ENCODE measurements at places on chromosomes 1 and 21.

DNA sequence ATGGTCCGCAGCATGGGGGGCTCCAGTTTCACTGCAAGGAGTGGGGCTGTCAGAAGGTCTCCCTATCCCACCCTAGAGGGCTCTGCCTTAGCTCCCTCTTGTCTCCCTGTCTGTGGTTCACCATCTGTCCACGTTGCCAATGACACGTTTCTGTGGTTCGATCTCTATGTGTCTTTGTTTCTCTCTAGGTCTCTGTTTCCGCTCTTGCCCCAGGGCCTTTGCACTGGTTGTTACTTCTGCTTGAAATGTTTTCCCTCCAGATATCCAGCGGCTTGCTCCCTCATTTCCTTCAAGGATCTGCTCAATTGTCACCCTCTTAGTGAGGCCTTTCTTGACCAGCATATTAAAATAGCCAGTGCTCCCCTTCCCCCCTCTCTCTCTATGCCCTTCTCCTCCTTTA lies 8.5 kb upstream of the MRPS15 start:
- DNase-seq, result no peak

DNA sequence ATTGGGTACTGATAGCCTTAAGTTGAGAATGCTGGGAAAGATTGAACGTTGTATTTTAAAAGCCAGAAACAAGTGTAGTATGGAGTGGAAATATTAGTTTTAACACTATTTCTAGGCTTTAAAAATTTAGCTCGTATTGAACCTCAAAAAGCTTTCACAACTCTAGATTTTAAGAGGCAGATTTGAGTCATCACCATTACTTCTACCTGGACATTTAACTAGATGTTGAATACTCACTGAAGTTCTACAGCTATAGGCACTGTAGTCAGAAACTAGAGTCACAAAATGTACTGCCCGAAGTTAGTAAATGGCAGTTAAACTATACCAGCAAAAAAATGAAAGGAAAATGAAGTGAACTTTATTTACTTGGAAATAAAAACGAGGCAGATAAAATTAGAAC lies 96.5 kb downstream of the NEK7 start:
- no peak for DNase-seq

GRCh38 chr1:226615876-226616275 lies 67.3 kb downstream of the STUM start:
- no peak for DNase-seq

- no peak for DNase-seq
These were observed 18.9 kb downstream of the ITLN2 start for GRCh38 chr1:160935527-160936258.

- no peak for DNase-seq
These were observed 60.7 kb downstream of the H3-3A start for GRCh38 chr1:226123212-226123560.

GRCh38 chr21:38628349-38628748 lies 130.1 kb upstream of the ERG start:
- DNase-seq, result no peak

Measured in AG04449 (cell line).